ENCODE measurements at places on chromosomes 2 and 18.

GRCh38 chr18:68150961-68151360 lies 563.9 kb downstream of the TMX3 start:
- DNase-seq, result no peak
- H3K4me1 ChIP-seq, result no peaks in the 10 kb centered on the region
- H3K36me3 ChIP-seq, result no peaks in the 10 kb centered on the region
- no peaks in the 10 kb centered on the region for H3K27me3 ChIP-seq
- no peak overlapping the region for H3K27ac ChIP-seq

- no peaks in the 10 kb centered on the region for H3K27me3 ChIP-seq
- H3K4me1 ChIP-seq, result no peaks in the 10 kb centered on the region
- DNase-seq, result no peak
- H3K4me3 ChIP-seq, result no peak overlapping the region
Measured at GRCh38 chr18:12750715-12751502, 48.1 kb downstream of the PSMG2 start.

- H3K27ac ChIP-seq, result no peak overlapping the region
- H3K4me3 ChIP-seq, result no peak overlapping the region
- no peak for DNase-seq
- no peaks in the 10 kb centered on the region for H3K36me3 ChIP-seq
Measured at GRCh38 chr18:12253027-12253426, 1.1 kb upstream of the CIDEA start.

- H3K27ac ChIP-seq, result no peak overlapping the region
- no peaks in the 10 kb centered on the region for H3K27me3 ChIP-seq
- no peaks in the 10 kb centered on the region for H3K36me3 ChIP-seq
- H3K4me3 ChIP-seq, result no peak overlapping the region
- DNase-seq, result no peak
Measured at GRCh38 chr2:214865400-214865799, 55.9 kb upstream of the BARD1 start.

All from thoracic aorta (tissue), 2 donors.